Activated CD8-positive, alpha-beta memory T cell treated with anti-CD3 and anti-CD28 coated beads, Interleukin-2, amount 10 ng/mL, durations not matched to agents 7 days and 5 days (primary cell): ENCODE measurements at places on chromosomes 5 and 9.

GRCh38 chr9:135343837-135344522, 135.6 kb upstream of the PPP1R26 start:
- peak; percentile 58 for DNase-seq

DNA sequence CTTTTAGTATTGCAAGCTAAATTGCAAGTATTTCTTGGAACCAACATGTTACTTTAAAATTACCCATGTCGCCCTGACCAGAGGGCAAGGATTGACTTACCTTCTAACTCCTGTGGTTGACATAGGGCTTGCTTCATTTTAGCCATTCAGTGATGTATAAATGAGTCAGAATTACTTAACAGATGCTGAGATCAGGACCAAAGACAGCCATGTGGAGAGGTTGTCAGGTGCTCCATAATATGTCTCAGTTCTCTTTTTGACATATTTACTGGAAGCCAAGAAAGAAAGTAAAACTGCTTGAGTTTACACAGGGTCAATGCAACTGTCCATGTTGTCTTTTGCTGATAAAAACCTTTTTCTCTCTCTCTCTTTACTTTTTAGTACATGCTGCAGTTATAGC, 33.2 kb downstream of the F2RL2 start:
- no peak for DNase-seq

DNA sequence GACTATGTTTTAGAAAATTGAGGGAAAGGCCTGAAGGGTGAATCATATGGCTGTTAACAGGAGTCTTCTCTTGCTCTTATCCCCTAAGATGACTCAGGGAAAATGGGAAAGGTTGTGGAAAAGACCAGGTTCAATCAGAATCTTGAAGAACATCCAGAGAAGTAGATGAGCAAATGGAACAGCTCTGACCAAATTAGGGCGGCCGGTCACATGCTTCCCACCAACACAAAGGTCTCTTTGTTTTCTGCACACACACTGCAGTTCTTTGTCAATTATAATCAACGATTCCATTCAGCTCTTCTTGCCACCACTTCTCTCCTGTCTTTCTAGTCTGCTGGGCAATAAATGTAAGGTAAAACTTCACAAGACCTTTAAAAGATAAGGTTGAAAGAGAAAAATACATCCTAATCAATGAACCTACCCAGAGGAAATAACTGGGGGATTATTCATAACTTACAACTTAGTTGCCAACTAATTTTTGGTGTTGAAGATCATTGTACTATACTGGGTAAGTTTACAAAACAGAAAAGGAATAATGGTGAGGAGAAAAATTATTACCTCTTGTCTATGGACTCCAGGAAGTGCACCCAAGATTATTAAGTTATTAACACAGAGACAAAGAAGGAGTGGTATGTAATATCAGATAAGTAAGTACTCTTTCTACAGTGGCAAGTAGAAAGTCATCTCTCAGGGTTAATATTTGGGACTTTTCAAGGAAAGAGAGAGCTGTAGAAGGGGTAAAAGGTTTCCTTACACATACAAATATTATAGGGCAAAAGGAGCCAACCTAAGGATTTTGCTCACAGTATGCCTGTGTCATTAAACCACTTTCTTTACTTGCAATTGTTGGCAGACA, 441.9 kb upstream of the PIK3R1 start:
- DNase-seq = no peak

DNA sequence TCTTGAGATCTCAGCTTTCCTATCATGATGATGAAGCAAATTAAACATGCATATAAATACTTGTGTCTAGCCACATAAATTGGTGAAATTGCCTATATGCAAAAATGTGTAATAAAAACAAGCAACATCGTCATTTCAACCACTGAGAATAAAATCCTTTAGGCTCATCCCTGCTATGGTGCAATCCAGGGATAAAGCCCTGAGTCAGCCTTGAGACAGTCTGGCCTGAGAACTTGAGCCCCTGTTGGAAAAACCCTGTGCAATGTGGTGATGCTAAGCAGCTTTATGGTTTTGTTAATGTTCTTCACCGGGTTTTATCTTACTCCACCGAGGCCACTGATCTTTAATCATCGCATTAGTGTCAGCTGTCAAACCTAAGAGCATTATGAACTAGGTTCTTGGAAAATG, 170.5 kb downstream of the DCP2 start:
- no peak for DNase-seq

DNA sequence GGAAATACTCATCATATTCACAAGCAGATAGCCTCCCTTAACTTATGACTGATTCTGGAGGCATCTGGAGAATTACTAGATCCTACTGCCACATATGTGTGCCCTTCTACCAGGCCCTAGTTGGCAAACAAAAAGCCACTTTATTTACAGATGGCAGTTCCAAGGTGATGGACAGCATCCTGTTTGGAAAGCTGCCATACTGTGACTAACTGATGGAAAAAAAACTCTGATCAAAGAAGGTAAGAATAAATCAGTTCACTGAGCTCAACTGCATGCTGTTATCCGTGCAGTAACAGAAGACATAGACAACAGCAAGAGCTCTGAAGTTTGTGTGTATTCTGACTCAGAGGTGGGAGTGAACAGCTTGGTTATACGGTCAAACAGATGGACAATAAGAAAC, 279.8 kb upstream of the POU5F2 start:
- DNase-seq = no peak

GRCh38 chr5:4855880-4856279, 284.2 kb upstream of the ADAMTS16 start:
- no peak for DNase-seq

- DNase-seq = peak; percentile 95
Observed at GRCh38 chr5:141636413-141637122, at the start of the genes HDAC3 and RELL2. HDAC3 (minus strand) TSS chr5:141636849; CDS start chr5:141636790, 59 bp downstream. RELL2 (plus strand) TSS chr5:141636997; CDS start chr5:141638226, 1,229 bp downstream.

DNA sequence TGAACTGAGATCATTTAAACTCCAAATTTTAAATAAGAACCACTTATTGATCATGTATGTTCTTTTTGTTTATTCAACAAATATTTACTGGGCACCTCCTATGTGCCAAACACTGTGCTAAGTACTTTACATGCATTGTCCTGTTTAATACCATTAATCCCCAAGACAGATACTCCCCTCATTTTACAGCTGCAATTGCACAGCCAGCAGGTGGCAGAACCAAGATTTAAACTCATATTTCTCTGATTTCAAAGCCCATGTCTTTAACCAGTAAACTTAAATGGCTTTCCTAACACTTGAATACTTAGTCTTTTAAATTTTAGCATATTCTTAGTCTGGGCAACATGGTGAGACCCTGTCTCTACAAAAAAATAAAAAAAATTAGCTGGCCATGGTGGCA, 43.4 kb upstream of the KIAA1958 start:
- no peak for DNase-seq

DNA sequence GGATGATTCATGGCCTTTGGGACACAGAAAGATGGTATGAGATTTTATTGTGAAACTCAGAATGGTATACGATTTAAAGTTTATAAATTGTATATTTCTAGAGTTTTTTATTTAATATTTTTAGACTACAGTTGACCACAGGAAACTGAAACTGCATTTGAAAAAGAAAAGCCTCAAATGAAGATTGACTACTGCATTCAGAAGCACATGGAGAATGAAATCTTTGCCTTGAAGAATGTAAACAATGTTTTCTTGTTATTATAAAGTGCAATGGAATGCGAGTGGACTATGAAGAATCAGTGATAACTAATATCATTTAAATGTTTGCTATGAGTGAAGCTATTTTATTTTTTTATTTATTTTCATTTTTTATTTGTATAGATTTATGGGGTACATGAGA, 169.1 kb upstream of the CDH18 start:
- no peak for DNase-seq

DNA sequence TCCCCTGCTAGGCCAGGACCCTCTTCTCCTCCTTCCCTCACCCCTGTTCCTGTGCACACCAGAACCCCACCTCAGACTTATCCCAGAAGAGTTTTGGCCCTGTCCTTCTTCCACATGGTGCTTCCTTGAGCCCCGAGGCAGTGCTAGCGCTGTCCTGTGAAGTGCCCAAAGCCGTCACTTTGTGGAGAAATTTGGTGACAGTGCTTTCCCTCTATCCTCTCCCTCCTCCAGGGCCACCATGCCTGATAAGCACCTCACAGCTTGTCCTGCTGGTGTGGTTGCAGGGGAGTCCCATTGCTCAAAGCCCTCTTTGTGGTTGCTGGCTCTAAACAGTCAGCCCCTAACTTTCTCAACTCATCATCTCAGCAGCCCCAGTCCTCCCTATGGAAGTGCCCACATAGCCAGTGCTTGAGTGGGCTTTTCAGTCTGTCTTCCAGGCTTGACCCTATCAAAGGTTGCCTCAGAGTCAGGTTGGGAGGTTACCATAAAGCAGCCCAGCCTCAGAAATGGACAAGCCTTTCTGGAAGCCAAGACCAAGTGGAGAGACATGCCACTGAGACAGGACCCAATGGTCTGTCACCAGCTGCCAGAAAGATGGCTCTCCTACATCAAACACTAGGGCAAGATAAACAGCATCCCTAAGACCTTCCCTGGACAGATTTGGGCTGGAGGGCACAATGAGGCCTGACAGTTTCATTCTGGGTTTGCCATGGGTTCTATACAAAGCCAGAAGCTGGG, 18.0 kb downstream of the IGIP start:
- peak; percentile 26 for DNase-seq

DNA sequence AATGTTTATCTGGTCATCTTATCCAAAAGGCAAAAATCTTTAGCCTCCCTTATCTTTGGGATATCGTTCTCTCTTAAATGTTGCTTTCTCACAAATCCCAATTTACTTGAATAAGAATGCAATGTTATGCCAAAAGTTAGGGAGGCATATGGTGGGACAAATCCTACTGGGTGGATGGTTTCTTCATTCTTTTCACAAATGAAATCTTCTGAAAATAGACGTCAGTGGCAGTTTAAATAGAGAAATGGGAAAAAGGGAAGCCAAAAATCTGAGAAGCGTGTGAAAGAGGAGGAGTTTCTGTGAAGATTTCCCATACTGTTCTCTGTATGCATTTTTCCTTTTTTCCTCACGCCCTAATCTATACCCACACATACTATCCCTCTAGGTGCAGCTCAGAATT, 2.5 kb upstream of the PCDHAC1 start:
- DNase-seq = no peak

DNA sequence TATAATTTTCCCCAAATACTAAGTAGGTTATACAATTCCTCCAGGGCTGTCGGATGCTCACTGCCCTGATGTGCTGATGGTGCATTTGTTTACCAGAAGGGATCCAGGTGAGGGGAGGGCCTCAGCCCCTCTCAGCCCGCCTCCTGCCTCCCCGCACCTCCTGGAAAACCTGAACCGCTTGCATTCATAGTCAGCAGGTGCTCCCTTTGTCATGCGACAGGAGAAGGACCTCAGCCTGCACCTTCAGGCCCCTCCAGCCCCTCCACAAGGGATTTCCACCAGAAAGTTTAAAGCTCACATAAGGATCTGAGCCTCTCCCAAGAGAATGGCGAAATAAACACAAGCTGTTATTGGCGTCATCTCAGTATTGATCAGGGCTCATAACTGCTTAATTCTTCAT, 36.5 kb upstream of the NTNG2 start:
- no peak for DNase-seq

- no peak for DNase-seq
Observed at GRCh38 chr5:179054036-179054785, 6.0 kb upstream of the ZNF354C start.

DNA sequence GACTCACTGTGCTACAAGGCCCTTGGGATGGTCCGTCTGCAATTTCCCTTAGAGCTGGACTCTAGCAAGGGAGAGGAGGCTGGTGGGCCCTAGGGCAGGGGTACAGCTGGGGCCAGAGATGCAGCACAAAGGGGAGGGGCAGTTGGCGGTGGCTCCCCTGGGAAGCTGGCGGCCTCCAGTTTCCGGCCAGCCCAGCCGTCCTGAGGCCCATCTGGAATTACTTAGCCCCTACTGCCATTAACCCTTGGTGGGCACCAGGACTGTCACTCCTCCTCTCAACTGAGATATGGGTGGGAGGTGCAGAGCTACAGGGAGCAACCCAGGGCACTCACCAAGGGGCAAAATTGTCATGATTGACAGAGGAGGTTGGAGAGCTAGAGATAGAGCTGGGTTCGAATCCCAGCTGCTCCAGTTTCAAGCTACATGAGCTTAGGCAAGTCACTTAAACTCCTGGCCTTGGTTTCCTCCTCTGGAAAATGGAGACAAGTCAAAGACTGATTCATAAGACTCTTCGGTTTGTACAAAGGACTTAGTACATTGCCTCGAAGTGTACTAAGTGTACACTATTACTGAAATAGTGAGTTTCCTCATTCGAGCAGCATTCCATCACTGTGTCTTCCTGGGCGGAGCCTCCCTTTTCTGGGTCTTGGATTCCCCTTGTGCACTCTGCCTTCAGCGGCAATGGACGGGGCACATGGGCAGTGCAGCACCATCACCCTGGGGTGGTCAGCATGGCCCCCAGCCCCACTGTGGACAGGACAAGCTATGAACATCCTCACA, 2.7 kb upstream of the PDGFRB start:
- DNase-seq = no peak

DNA sequence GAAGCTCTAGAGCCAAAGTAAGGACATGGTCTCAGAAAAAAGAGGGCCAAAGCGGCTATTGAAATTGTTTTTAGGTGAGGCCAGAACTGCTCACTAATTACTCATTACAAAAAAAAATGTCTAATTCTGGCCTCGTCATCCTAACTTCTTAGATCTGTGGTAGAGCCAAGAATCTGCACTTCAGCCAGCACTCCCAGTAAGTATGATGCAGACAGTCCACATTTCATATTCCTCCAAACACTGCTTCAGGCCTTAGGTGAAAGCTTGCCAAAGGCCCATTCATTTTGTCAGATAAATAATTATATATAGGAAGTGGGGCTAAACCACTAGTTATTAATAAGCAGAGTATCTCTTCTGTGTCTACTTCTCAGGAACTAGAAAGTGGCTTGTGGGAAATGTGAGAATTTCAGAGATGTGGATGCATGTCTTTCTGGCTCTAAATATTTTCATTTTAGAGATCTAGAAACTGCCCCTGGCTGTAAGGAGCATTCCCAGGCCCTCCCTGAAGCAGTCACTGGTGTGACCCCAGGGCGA, 554.0 kb downstream of the TLE4 start:
- DNase-seq = no peak

- DNase-seq = no peak
Observed at GRCh38 chr5:171624396-171624795, 161.2 kb upstream of the SMIM23 start.

DNA sequence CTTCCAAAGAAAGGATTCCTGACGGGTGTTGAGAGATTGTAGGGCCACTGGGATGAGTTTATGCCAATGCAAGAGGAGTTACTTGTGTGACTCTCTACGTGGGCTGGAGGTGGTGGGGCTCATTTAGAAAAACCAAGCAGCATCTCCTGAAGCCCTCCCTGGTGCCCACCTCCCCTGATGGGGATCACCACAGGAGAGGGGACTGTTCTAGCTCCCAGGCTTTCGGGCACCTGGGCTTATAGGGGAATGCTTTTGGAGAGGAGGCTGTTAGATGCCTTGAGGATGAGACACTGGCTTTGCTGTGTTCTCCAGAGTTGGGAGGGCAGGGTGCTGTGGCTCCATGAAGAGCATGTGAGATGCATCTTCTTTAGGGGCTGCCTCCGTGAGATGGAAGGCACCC, 65.0 kb downstream of the IRX1 start:
- no peak for DNase-seq

DNA sequence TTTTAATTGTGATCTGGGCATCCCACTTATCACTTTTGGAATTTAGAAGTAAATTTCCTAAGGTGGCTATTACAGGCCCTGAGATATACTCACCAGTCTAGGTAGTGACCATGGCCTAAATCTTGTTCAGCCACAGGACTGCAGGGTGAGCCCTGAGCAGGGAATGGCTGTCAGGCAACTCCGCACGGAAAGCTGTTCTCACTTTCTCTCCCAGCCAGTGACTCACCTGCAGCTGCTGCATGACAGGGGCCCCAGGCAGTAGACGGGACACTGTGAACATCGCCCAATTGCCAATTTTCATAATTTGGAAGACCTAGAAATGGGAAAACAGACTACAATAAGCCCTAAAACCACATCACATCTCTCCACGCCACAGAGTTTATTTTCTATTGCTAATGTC, 69.6 kb upstream of the TAF1L start:
- DNase-seq = no peak
